ENCODE measurements at places on chromosomes 7 and 10.

DNA sequence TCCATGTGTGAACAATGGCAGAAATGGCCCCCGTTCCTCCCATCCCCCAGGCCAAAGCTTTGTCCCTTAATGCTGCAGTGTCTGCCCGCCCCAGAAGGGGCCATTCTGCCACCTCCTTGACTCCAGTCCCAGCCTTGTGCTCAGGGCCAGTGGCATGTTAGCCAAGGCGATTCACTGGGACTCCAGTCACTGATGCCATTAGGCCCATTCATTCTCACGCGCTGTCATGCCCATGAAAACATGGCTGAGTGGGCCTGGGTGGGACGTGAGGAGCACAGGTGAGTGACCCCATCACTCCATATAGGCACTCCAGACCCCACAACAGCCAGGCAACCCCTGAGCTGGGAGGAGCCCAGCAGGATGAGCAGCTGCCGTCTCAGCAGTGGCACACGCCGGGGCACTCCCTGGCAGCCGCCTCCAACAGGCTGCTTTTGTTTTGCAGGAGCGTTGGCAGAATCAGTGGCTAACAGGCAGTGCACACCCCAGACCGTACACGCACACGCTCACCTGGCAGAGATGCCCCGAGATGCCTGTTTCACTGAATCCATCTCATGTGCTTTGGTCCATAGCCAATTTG is 79.5 kb downstream of the TCERG1L start:
- no peak for DNase-seq

- DNase-seq = no peak
Measured at GRCh38 chr7:138868711-138869110, 70.7 kb upstream of the ATP6V0A4 start.

- no peak for DNase-seq
Measured at GRCh38 chr7:151248346-151249033, at the start of gene SMARCD3. TSS of gene SMARCD3 (minus strand) at chr7:151248694. CDS start at chr7:151248562, 132 bp downstream.

GRCh38 chr10:133614830-133615580 is 11.6 kb downstream of the FRG2B start:
- DNase-seq = no peak

DNA sequence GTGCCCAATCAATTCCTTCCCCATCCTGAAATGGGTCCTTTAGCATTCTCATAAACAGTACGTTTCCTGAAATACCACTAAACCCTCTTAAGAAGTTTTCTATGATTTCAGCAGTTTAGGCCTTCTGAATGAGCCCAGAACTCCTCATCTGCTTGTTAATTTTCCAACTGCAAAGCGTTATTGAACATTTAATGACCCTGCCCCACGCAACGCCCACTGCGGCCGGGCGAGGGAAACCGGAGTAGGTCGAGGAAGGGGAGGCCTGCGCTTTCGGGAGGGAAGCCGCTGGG is 608 bp upstream of the UBN2 start:
- DNase-seq = no peak

DNA sequence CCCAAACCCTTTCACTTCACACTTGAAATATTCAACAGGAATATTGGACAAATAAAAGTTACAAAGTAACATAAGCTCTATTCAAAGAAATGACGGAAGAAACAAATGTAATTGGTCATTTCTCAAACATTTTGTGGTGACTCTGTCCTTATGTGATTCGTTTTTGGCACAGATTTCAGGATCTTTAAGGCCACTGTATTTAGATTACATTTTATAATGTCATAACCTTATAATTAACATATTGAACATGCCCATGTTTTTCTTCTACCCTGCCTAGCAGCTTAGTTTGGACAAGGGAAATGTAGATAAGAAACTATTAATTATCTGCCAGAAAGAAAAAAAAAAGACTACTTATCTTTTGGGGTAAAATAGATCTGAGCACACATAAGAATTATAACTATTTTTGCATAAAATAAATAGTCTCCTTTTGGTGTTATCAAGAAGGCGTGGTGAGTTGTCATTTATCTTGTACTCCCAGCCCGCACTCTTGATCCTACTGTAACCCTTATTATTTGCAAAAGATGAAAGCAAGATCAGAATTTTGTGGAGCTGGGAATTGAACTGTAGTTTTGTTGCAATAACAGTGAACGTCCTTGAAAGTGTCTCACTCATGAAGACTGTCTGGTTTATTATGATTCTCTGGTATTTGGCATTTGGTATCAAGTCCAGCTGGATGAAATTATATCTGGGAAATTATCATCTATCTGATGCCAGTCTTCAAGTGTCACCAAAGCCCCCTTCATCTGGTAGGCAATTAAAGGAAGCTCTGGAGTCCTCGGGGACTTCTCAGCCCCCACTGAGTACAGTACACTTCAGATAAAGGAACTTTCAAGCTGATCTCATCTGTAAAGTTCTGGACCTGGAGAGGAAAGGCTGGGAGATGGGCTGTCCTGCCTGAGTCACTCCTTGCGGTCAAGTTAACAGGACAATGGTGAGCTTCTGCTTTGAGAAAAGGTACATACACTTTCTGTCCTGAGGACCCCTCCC is 175.7 kb upstream of the INHBA start:
- DNase-seq = no peak

DNA sequence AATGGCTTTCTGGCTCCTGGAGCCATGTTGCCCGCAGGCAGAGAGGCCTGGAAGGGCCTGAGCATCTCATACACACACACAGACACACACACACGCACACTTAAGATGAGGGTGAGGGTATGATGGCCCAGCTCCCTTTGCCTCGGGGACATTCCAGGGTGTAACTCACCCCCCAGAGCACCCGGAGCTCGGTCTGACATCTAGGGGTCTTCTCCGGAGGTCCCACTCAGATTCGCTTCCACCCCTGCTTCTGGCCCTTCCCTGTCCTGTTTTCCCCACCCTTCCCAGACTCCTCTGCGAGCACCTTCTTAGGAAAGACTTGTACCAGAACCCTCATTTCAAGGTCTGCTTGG is 304.4 kb downstream of the GRID1 start:
- no peak for DNase-seq

GRCh38 chr10:117345143-117345542 is 30.1 kb downstream of the PDZD8 start:
- DNase-seq = peak; percentile 30

DNA sequence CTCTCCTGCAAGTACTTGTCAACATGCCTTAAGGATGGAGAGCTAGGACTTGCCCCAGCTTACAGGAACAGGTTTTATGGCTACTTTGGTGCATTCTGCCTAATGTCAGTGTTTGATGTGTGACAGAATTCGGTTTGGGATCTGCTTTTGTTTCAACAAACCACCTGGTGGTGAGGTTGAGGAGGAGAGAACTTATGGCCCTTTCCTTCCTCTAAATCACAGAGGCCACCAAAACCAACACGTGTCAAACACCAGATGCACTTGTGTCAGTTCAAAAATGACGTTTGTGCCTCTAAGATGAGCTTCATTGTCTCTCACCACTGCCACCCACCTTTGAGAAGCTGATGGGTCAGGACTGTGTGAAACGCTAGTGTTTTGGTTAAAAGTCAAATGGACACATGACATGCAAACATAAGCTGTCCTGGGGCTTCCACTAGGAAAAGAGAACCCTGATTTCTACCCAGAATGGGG is 83.9 kb downstream of the OSBPL3 start:
- no peak for DNase-seq
